ENCODE measurements at places on chromosomes 7 and 10.
A peak's percentile ranks its signal among the peaks of the same experiment; 100 is the strongest.

DNA sequence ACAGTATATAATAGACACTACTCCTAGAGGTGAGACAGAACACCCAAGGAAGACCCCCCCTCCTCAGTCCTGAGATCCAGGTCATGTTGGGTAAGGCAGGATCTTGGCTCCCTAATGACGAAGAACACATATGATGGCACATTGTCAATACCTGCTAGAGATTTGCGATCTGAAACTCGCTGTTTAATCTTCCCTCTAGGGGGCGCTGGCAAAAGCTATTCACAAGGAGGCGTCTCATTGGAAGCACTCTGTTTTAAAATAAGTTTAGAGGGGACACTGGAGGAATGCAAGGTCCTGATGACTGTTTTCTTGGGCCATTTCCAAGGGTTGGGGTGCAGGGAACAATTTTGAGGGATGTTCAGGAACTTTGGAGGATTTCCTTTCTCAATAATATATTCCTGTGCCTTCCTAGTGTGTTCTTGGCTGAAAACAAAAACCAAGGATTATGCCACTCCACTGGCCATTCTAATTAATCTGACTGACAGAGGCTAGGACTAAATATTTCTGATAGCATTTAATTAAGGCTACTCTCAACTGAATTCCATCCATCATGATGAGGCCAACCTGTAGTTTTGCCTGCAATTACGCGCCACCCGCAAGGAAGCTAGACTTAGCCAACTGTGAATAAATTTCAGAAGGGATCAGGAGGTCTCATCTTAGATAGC is 1013.8 kb upstream of the MBL2 start:
- DNase-seq = no peak

DNA sequence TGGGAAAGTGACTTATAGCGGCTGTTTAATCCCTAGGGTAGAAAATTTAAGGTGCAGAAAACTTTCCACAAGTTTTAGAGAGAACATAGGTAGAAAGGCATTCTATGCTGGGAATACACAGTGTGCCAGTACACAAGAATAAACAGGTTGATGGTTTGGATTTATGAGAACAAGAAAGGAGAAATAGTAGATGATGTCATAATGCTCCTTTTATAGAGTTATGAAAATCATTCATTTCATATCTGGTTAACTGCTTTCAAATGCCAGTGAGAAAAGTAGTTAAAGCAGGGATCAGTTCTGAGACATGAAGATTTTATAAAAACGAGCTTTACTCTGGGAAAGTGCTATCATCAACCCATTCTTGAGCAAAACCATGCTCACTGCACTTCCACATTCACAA is 311.4 kb downstream of the PARD3 start:
- DNase-seq = no peak

- DNase-seq = no peak
Observed at GRCh38 chr10:132522521-132523411, 14.8 kb upstream of the INPP5A start.

DNA sequence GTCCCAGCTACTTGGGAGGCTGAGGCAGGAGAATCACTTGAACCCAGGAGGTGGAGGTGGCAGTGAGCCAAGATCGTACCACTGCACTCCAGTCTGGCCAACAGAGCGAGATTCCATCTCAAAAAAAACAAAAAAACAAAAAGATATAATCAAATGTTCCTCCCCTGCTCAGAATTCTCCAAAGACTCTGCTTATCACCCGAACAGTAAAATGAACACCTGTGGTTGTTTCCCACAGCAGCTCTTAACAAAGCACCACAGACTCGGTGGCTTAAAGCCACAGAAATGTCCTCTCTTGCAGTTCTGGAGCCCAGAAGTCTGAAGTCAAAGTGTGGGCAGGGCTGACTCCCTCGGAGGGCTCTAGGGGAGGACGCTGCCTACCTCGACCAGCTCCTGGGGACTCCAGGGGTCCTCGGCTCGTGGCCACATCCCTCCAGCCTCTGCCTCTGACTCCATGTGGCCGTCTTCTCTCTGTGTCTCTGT is 4.1 kb upstream of the INTS1 start:
- DNase-seq = peak; percentile 36

DNA sequence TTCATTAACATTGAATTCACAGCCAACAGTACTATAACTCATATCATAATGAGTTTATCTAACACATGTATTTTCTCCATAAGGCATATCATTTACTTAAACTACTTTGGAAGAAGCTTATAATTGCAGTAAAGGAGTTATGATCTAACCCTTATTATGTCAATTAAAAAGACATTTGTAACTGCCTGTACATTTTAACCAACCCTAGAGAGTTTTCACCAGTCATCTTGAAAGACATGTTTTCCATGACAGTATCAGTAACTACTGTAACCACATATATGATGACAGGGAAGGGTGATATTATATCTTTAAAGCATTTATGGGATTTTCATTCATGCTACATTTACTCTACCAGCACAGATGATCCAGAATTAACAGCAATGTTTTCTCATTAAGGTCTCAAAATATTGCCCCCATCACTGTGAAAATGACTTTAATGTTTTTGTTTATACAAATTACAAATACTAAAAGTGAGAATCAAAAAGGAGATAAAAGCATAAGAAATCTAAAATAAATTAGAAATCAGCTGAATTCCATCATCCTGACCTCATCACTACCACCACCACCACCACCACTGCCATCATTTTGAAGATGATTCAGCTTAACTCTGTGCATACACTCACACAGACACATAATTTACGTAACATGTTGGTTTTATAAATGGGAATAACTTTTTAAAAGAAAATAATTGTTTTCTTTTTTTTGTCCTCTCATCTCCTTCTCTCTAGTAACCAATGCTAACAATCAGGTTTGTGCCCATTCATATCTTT is 53.6 kb downstream of the MKLN1 start:
- DNase-seq = no peak

DNA sequence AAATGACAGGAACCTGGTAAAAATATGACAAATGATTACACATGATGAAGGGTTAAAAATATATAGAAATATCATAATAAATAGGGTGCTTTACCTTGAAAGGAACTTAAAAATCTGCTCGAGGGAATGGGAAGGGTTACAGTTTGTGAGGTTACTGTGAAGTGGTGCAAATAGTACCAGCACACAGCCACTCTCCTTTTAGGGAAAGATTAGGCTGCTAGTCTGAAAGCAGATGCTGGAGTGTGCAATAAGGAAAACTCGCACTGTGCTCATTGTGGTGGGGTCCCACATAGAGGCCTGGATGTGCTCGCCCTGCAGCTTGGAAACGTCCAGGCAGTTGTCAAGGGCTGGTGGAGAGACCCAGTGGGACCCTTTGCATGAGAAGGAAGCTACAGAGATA is 145.9 kb upstream of the TBX20 start:
- no peak for DNase-seq

DNA sequence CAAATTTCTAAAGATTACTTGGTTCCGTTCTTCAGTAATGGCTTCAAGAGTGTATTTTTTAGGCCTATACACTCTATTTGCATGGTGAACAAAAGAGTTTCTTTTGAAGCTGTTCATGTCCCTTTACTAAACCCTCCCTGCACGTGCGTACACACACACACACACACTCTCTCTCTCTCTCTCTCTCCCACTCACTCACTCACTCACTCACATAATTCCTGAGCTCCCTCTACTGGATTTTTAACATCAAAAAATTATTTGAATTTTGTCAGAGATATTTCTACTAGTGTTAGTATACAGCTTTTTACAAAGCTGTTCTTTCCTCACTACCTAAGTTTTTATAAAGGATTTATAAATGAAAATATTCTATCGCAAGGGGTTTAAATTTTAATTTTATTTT is 85.9 kb downstream of the UBE3C start:
- DNase-seq = peak; percentile 45

DNA sequence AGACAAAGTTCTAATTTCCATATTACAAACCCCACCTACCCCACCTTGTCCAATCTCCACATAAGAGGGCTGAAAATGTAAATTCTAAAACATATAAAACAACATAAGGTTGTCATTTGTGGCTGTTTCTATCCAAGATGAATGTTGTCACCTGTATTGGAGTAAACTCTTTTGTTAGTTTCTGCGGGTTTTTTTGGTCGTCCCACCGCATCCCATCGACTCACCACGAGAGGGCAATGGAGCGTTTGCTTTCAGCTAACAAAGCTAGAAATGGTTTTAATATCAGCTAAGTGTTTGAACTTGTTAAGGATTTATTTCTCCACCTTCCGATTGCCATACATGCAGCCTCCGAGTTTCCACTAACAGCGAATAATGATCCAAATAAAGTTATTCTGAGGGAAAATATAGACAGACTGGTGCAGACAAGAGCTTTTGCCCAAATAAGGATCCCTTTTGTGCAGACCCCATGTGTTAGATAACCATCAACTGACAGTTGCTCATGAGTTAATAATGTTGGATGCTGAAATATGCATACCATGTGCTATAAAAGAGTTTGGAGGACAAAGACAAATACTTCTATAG is 137.2 kb downstream of the ARID5B start:
- peak; percentile 79 for DNase-seq

DNA sequence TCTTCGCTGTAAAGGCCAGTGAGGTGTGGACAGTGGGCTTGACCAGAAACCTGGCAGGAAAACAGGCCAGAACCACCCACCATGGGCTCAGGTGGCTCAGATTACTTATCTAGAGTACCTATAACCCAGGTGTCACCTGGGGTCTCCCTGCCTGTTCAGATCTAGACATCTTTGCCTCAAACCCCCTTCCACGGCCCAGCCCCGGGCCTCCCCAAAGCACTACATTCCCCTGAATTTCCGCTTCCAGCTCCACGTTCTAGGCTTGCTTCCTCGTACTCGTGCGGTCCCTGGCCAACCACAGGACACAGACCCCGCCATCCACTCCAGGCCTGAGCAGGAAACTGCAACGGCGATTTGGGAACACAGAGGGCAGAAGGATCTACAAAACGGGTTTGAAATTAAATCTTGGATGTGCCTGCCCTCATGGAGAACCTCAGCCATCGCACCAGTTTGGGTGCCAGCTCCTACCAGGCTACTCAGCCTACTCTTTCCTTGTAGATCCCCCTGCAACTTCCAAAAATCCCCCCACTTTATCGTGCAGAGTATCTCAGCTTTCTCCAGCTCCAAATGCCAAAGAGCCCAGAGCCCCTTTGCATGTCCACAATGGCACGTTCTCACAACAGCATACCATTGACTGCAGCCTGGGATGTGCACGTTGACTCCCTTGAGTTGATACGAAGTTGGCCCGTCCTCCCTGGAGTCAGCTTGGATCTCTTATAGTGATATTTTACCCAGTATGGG is 62.7 kb upstream of the CACUL1 start:
- DNase-seq = no peak

DNA sequence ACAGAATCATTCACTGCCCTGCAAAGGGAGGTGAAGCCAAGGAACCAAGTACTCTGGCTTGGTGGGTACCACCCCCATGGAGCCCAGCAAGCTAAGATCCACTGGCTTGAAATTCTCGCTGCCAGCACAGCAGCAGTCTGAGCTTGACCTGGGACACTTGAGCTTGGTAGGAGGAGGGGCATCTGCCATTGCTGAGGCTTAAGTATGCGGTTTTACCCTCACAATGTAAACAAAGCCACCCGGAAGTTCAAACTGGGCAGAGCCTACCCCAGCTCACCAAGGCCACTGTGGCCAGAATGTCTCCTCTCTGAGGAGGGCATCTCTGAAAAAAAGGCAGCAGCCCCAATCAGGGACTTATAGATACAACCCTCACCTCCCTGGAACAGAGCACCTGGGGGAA is 1050.0 kb upstream of the GHITM start:
- DNase-seq = no peak

- DNase-seq = no peak
Observed at GRCh38 chr7:42730586-42730985, 181.3 kb downstream of the C7orf25 start.

- no peak for DNase-seq
Observed at GRCh38 chr10:117327262-117327661, 48.0 kb downstream of the PDZD8 start.

GRCh38 chr7:148527717-148528168 is 62.8 kb upstream of the C7orf33 start:
- peak; percentile 80 for DNase-seq

- DNase-seq = no peak
Observed at GRCh38 chr7:10085231-10085630, 888.4 kb upstream of the PHF14 start.

DNA sequence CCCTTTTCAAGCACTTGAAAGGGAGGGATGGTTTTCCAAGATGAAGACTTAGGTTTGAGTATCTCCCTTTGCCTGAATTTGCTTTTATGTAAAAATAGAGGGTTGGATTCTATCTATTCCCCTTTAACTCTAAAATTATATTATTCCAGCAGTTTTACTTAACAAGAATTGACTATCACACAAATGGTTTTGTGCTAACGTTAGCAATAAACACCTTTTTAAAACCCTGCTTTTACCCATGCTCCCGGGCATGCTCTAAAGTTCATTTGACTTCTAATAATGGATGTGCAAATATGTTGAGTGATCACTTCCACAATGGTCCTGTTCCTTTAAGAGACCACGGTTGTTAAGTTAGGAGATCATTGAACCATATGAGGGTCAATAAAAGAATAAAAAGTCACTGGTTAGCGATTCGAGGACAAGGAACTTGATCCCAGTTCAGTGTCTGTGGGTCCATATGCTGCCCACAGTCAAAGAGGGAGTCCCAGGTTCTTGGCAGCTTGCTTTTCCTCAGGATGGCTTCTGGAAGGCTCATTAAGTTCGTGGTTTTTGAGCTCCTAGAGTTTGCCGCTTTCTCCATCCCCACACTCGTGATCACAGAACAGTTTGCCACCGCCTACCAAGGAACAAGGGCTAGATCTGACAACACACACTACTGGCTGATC is at the start of gene TMEM236:
TMEM236 (plus strand) TSS at position 421 of the 665 bp plus-strand sequence; CDS start at position 516, 95 bp downstream.
- DNase-seq = no peak

GRCh38 chr10:13528123-13528874 is 515 bp downstream of the BEND7 start:
- DNase-seq = no peak

GRCh38 chr10:116269619-116270018 is 3.4 kb downstream of the GFRA1 start:
- DNase-seq = no peak

DNA sequence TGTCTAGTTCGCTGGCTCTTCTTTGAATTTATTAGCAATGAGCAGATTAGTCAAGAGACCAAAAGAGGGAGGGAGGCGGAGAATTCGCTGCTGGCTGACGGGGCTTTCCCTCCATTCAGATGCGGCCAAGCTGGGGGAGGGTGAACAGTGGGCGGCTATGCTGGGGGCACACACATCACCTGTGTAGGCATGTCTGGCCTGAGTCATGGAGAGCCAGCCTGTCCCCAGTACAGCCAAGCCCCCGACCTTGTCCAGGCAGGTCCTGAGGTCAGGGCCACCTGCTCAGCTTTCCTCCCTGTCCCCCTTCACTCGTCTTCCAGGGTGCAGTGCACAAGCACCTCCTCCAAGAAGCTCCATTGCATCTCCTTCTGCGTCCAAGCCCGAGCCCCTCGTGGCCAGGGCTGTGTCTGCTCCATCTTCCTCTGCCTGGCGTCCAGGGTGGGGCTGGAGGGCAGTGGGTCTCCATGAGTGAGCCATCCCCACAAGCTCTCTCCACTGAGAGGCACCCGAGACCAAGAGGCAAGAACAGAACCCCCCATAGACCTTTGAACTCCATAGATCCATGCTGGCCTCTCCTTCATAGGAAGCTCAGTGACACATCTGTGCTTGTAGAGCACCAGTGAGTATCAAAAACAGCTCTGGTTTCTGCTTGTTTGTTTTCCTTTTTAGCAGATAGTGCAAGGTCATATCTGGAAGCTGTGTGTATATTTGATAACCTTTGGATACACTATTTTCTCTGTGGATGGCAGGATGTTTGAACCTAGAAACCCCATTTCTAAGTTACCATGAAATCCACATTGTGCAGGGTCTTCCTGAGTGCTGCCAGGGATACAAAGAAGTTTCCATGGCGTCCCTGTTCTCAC is 1.9 kb upstream of the DEPP1 start:
- no peak for DNase-seq

Measured in NCI-H2171 treated with DMSO at 0.1 percent for 48 hours (cell line).